Natural killer cell (primary cell): ENCODE measurements at places on chromosomes 4 and X.
A peak's percentile ranks its signal among the peaks of the same experiment; 100 is the strongest.

- no peak for DNase-seq
Observed at GRCh38 chr4:79923281-79923680, 149.7 kb downstream of the ANTXR2 start.

DNA sequence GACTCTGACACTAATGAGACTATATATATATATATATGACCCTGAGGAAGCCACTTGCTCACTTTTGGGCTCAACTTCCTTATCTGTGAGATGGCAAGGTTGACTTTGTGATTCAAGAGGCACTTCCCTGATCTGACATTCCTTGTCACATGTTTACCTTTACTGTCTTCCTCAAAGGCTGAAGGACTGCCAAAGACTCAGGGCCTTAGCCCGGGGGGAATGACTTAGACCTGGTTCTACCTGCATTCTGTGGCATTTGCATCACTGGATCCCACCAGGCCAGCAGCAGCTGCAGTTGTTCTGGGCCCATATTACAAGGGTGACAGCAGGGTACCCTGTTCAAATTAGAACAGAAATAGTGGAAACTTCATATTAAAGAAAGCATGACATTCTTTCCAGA lies 3.1 kb upstream of the HS6ST2 start:
- DNase-seq = no peak

DNA sequence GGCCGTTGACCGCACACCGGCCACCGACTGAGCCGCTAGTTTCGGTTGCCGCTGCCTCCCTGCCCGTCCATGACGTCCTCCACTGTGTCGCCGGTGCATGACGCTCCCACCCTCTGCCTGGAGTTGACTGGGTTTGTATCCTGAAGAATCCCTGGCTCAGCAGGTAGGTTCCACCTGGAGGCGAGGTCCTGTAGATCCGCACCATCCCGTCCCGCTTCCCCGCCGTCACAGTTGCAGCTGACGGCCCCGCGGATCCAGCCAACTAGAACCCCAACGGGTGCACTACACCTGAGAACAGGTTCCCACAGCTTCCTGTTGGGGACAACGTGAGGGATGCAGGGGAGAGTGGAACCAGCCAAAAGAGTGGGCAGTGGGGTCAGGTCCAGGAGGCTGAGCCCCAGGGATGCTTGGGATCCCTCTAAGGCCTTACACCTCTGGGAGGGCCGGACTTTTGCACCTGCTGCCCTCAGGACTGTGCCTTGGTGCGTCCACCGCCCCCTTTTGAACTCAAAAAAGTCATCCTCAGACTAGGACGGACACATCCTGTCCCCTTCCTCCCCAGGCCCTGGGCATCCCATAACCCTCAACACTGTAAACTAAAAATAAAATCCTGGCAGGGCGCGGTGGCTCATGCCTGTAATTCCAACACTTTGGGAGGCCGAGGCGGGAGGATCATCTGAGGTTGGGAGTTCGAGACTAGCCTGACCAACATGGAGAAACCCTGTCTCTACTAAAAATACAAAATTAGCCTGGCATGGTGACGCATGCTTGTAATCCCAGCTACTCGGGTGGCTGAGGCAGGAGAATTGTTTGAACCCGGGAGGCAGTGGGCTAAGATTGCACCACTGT lies 1.1 kb upstream of the SLBP start:
- no peak for DNase-seq

DNA sequence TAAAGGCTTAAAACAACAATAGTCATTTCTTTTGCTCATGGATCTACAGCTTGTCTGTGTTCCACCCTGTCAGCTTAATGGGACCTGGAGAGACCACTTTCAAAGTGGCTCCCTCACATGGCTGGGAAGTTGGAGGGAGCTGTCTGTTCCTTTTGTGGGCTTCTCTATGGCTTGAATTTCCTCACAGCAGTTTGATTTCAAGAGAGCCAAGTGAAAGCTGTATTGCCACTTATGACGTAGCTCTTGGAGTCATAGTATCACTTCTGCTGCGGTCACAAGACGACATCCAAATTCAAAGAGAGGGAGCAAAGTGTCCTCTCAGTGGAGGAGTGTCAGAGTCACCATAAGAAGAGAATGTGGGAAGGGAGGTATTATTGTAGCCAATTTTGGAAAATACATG lies 22.7 kb upstream of the ACSL1 start:
- DNase-seq = no peak

GRCh38 chr4:69999420-69999819 lies 3.7 kb downstream of the STATH start:
- no peak for DNase-seq

- no peak for DNase-seq
Observed at GRCh38 chr4:78735697-78736096, 40.5 kb upstream of the BMP2K start.

- peak; percentile 11 for DNase-seq
Observed at GRCh38 chrX:42615161-42615563, 162.8 kb downstream of the PPP1R2C start.

GRCh38 chr4:24179201-24179840 lies 289.5 kb upstream of the PPARGC1A start:
- no peak for DNase-seq

GRCh38 chrX:153494061-153494460 lies 719 bp upstream of the BGN start:
- DNase-seq = no peak

DNA sequence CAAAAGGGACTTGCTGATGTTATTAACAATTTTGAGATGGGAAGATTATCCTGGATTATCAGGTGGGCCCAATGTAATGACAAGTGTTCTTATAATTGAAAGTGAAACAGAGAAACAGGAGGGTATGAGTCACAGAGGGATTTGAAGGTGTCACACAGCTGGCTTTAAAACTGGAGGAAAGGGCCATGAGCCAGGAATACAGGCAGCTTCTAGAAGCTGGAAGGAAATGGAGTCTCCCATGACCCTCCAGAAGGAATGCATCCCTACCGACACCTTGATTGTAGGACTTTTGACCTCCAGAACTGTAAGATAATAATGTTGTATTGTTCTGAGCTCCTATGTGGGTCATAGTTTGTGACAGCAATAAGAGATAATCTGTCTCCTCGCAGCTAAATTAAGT lies 98.0 kb upstream of the STIM2 start:
- no peak for DNase-seq

DNA sequence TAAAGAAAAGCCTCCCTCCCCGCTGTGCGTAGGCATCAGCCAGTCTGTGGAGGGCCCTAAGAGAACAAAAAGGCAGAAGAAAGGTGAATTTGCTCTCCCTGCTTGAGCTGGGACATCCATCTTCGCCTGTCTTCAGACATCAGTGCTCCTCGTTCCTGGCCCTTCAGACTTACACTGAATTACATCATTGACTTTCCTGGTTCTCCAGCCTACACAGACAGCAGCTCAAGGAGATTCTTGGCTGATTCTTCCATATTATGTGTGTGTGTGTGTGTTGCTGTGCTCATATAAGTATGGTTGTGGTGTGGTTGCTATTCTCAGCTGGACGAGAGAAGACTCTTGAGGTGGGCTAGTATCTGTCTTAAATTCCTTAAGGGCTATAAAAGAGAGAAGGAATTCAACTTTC lies 35.5 kb upstream of the CD99L2 start:
- no peak for DNase-seq

DNA sequence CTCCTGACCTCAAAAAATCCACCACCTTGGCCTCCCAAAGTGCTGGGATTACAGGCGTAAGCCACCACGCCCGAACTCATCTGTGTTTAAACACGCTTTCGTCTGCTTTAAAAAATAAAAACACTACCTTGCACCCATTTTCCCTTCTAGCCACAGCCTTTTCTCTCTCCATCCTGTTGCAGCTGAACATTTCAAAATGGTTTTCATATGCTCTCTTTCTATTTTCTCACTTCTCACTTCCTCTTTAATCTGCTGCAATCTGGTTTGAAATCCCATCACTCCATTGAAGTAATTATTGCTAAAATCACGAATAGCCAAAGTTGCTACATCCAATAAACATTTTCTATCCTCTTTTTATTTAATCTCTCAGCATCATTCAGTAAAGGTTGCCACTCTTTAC lies 70.0 kb downstream of the DCHS2 start:
- DNase-seq = no peak

DNA sequence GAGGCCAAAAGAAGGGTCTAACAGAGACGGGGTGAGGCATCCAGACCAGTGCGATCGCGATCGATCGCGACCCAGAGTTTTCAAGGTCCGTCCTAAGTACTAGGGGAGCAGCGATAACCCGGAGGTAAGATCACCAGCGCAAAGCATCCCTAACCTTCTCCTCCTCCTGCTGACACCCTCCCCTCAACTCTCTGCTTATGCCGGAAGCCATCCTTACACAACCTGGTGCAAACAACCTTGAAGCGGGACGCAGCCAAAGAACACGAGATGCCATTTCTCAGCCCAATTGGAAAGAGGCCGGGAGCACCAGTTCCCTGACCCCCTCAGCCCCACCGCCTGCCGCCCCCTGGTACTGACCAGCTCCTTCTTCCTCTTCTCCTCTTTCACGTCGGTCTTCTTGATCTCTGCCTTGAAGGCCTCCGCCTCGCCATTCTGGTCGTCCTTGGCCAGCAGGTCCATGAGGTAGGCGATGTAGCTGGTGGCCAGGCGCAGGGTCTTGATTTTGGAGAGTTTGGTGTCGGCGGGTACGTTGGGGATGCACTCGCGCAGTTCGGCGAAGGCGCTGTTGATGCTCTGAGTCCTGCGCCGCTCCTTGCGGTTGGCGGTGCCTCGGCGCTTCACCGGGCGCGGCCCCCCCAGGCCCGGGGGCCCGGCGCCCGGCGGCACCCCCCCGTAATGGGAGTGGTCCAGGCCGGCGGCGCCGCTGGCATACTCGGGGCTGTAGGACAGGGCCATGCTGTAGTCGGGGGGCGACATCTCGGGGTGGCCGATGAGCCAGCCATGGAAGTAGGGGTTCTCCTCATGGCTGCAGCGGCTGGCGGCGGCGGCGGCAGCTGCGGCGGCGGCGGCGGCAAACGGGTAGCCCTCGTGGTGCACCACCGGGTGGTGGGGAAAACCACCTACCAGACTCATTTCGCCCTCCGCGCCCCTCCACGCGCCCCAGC lies 1.4 kb downstream of the HAND2 start:
- no peak for DNase-seq

DNA sequence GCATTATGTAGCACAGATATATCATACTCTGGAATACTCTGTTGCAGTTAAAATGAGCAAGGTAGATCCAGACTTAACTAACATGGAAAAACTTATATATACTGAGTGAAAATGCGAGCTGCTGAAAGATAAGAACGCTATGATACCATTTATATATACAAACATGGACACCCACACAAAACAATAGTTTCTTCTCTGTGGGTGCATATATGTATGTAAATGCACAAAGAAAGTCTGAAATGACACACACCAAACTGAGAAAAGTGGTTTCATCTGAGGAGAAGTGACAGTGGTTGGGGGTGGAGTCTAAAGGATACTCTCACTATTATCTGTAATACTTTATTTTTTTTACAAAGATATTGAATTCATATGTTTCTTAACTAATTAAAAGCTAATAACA lies 12.2 kb upstream of the FGF2 start:
- DNase-seq = no peak
